Activated CD8-positive, alpha-beta T cell treated with anti-CD3 and anti-CD28 coated beads, Interleukin-2, amount 10 ng/mL, durations not matched to agents 7 days and 5 days (primary cell): ENCODE measurements at places on chromosomes 1 and 21.
A peak's percentile ranks its signal among the peaks of the same experiment; 100 is the strongest.

- DNase-seq: no peak
Observed at GRCh38 chr1:216183454-216183853, 239.8 kb downstream of the USH2A start.

DNA sequence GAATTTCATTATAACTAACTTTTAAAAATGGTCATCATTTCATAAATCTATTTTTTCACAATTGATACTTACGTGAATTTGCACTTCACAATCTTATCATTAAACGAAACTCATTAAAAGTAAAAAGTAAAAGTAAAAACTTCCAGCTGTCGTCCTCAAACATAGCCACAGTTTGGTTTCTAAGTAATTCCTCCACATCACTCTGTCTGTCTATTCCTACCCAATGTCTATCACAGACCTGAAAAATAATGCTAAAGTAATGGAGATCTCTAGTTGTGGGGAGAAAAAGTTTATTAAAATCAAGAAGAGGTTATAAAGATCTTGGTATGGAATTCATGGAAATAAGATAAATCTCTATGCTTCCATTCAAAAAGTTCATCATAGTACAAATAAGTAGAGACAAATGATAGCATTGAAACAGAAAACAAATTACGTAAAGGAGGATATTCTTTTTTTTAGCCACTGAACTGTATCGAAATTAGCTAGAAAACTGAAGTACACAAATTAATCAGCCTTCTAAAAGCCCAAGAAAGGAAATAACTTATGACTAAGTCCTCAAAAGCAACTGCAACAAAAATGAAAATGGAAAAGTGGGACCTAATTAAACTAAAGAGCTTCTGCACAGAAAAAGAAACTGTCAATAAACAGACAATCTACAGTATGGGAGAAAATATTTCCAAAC, 148.6 kb downstream of the TIAM1 start:
- no peak for DNase-seq

- no peak for DNase-seq
Observed at GRCh38 chr1:53276902-53277281, 38.6 kb upstream of the MAGOH start.

DNA sequence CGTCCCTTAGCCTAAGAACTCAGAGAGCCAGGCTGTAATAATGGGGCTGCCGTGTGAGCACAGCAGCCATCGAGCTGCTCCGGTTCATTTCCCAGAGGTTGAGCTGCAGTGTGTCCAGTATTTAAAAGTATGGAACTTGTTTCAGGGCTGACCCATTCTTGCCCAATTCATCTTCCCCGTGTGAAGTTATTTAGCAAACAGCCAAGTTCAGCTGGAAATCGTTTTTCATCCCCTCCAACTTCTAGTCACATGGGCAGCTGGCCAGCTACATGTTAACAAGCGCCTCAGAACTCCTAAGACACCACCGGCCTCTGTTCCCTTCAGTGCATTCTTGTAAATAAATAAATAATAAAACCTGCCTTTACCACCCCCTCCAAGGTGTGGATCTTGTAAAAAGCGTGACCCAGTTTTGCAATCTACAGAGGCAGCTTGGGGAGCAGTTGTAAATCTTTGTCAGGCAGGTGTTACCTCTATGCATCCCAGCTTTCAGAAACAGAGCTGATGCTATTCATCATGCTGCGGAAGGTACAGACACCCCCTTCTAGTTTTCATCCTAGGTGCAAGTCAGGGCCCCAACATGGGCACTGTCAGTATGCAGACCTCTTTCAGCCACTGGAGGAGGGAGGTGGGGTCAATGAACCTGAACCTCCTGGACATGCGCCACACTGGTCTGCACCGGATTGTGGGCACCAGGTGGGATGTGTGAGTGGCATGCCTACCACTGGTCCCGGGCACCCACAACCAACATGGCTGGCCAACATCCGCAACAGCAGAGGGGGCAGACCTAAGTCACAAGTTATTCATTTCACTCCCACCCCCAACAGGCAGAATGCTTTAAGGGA, 18.7 kb upstream of the KNCN start:
- no peak for DNase-seq

DNA sequence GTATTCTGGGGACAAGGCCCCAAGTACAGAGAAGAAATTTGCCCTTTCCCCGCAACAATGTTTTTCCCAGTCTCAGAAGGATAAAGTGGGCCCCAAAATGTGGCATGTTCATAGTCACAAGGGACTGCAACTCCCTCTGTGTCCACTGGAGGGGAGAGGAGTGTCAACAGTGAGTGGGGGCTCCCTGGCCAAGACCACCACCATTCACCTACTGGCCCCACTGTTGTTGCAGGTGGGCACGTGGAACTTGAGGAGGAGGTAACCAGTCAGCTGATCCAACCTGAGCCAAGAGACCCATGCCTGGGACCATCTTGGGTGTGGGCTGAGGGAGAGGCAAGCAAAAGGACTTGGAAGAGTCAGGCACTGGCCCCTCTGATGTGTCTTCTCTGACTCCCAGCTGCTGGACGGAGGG, 777 bp downstream of the NUDT17 start:
- DNase-seq: peak; percentile 57

DNA sequence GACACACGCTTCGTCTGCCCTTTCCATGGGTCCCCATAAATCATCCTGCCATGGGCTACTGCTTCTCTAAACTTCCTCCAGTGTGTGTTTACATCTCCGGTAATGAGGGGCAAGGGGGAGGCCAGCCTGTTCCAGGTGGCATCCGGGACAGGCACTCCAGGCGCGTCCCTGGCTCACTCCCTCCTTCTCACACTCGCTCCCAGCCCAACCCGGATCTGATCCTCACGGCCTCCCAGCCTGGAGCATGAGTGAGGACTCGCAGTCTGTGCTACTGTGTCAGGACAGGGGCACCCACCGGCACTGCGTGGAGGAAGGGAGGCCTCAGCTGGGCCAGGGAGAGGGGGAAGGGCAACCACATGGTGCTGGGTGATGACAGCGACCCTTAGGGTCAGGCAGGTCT, 225.4 kb downstream of the TRABD2B start:
- no peak for DNase-seq

DNA sequence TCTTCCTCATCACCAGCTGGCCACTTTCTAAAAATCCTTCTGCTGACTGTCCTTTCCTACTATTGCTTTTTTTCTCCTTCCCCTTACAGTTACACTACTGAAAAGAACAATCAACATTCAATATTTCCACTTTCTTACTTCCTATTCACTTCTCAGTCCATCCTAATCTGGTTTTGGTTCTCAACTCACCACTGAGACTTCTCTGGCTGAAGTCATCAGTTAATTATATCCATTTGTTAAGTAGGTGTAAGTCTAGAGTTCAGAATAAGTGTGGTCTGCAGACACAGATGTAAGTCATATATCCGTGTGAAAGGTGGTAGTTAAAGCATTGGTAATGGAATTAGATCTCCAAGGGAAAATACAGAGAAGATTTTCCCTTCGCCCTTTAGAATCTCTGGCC, 21.4 kb downstream of the PEA15 start:
- DNase-seq: no peak
